EL (cell line): ENCODE measurements at places on chromosomes 3 and 15.
A peak's percentile ranks its signal among the peaks of the same experiment; 100 is the strongest.

DNA sequence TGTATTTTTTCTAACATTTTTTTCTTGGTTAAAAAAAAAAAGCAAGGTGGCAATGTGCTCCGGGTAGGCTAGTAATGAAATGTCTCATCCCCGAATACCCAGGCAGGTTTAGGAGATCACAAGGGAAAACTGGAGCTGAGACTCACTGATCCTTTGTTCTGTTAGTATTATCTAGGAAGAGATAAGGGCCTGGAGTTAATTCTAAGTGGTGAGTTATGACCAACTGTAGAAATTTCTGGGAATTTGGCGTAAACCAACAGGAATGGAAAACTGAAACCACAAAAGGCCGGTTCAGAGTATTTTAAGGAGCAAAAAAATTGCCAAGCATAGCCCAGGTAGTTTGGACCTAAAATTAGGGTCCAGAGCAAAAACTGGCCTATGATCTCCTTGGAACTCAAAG lies 12.4 kb downstream of the PPM1M start:
- DNase-seq = no peak

DNA sequence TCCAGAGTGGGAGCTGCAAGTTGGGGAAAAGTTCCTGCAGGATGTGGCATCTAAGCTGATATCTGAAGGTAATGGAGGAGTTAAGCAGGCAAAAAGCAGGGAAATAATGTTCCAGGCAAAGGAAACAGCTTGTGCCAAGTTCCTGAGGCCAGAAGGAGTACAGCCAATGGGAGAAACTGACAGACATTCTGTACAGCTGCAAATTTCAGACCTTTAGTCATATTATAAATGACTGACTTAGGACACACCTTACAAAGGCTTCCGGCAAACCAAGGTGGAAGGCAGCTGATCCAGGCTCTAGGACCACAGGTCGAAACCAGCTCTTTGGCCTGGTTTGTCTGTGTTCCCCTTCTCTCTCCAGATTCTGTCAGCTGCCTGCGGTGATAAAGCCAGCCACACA lies 9.3 kb downstream of the WWTR1 start:
- DNase-seq = no peak

DNA sequence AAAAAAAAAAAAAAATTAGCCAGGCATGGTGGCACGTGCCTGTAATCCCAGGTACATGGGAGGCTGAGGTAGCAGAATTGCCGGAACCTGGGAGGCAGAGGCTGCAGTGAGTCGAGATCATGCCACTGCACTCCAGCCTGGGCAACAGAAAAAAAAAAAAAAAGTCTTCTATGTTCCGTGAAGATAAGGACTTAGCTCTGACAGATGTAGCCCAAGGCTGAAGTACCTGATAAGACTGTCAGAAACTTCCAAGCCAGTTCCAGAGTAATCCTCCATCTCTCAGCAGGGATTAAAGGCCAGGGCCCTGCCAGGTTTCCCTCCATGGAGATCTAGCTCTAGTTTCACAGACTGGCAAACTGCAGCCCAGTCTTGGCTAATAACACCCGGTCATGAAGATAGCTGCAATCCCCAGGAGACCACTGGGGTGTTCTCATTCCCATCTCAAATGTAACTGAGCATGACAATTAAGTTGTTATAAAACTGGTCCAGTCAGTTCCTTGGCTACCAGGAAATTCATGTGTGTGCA lies 8.5 kb downstream of the CDCP1 start:
- DNase-seq = no peak

GRCh38 chr3:177538048-177538749 lies 340.9 kb upstream of the TBL1XR1 start:
- peak; percentile 66 for DNase-seq

DNA sequence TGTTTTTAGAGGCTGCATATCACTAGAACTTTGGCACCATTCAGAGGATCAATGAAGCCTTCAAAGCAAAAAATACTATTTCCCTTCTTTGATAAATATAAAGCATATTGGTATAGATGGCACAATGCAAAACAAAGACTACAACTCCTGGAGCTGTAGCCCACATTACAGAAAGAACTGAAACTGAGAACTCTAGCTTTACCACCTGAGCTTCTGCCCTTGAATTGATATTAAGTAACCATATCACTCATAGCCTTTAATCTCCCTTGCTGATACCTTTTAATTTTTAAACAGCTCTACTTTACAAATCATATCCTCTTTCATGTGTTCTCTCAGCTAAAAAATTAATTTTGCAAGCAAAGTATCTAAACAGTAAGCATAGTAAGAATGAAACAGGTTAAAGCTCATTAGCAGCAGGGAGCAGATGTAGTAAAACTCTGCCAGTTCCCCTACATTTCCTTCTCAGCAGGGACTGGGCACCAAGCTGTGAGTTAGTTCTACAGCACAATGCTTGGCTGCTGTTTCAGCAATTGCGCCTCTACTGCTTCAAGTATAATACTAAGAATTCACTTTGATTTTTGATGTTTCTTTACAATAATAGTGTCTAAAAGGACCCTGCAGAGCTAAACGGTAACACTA lies 97.9 kb upstream of the NANOGP8 start:
- DNase-seq = no peak

DNA sequence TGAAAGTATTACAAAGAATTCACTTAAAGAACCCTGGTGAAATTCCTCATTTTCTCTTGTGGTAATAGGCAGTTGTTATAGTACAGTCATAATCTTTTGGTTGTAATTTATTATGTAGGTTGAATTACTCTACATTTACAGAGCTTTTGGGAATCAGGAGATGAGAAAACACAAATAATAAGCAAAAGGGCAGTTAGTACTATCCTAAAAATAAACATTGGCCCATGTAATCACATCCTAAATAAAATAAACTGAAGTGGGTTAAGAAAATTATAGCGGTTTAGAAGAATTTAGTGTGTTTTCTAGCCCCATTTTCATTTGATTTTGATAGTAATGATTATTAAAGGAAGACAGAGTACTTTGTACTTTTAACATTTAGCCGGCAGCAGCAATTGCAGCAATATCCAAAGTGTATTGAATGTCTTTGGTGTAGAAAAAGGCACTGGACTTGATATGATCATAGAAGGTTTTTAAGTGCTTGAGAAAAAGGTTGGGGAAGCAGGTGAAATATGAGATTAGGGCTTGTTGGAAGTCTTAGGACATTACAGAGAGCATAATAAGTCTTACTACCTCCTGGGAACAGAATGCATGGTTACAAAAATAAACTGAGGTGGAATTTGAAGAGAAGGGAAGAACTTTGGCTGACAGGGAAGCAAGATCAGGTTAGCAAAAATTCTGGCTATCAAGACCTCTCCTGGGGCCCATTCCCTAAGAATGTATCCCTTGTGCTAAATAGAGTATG lies 79.9 kb downstream of the MBNL1 start:
- no peak for DNase-seq

- no peak for DNase-seq
These were observed 13.5 kb downstream of the TBC1D21 start for GRCh38 chr15:73886717-73887345.

- DNase-seq = no peak
These were observed 509.9 kb downstream of the MECOM start for GRCh38 chr3:169153656-169154055.

DNA sequence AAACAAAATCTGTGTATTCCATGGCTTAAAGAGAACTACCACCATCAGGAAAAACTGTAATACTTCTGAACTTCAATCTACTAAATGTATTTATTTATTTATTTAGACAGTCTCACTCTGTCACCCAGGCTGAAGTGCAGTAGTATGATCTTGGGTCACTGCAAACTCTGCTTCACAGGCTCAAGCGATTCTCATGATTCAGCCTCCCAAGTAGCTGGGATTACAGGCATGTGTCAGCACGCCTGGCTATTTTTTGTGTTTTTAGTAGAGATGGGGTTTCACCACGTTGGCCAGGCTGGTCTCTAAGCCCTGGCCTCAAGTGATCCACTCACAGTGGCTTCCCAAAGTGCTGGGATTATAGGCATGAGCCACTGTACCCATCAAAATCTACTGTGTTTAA lies 202.3 kb upstream of the POU1F1 start:
- DNase-seq = no peak

- DNase-seq = peak; percentile 20
These were observed 401.7 kb upstream of the CDIN1 start for GRCh38 chr15:36177590-36178302.

GRCh38 chr3:145079436-145079835 lies 1081.5 kb downstream of the PLOD2 start:
- no peak for DNase-seq

DNA sequence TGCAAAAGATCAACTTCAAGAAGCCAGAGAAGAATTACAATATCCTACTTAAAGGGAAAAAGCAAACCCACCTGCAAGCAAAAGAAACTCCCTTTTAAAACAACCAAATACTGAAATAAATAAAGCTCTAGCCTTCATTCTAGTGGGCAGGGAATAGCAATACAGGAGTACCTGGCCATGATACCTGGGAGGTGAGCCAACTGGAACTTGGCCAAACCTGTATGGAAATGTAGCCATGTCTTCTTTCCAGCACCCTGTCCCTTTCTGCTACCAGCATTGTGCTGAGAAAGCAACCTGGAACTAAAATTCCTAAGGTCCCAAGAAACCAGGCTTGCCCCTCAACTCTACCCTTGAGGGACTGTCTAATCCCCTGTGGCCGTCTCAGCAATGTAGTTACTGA lies 530.0 kb downstream of the EPHB1 start:
- DNase-seq = no peak

GRCh38 chr3:63470745-63471144 lies 181.7 kb upstream of the SNTN start:
- no peak for DNase-seq

GRCh38 chr15:79970624-79971434 lies at the start of gene BCL2A1:
TSS of gene BCL2A1 (minus strand) at chr15:79971196. CDS start at chr15:79971119, 77 bp downstream.
- peak; percentile 82 for DNase-seq

- DNase-seq = peak; percentile 77
These were observed 580.4 kb upstream of the TBL1XR1 start for GRCh38 chr3:177777699-177778098.

- DNase-seq = no peak
These were observed 354.4 kb downstream of the TUSC7 start for GRCh38 chr3:117063930-117064329.

- DNase-seq = no peak
These were observed 50.3 kb downstream of the CMTM8 start for GRCh38 chr3:32288819-32289218.

GRCh38 chr15:39623529-39623931 lies 42.7 kb downstream of the THBS1 start:
- DNase-seq = no peak

DNA sequence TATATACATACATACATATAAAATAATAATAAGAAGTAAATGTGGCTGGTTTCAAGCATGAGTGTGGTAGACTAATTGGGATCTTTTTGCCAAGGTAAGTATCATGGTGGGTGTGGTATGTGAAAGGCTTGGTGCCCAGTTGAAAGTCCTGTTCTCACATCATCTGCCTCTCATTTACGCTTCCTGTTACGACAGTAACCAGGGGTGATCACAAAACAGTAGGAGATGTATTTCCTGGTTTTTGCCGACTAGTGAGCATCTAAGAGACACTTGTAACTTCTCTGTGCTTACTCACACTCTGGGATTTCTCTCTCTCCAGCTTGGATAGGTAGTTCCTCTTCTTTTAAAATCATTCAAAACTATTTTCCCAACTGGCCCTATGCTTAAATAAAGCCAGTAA lies 1028.3 kb upstream of the NR2F2 start:
- DNase-seq = no peak

DNA sequence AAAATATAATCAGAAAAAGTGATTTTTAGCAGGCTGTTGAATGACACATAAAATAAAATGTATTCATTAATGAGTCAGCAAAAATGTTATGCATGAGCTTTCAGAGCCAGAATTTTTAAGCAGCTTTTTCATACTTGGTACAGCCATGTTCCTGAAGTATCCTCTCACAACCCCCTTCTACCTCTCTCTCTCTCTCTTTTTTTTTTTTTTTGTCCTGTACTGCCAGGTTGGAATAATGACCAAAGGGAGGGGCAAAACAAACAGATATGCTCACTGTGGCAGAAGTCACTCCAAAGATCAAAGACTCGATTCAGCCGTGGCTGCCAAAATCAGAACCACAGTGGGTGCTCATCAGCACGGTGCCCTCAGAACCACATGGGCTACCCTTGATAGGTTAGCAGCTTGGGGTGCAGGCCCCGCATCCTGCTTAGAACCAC lies 383.0 kb downstream of the ZBTB20 start:
- peak; percentile 14 for DNase-seq

- DNase-seq = no peak
These were observed 1.0 kb downstream of the XYLB start for GRCh38 chr3:38347421-38348200.

- DNase-seq = no peak
These were observed 50.1 kb downstream of the STARD5 start for GRCh38 chr15:81273855-81274254.

- DNase-seq = peak; percentile 15
These were observed 290.5 kb upstream of the GADL1 start for GRCh38 chr3:31185062-31185357.

GRCh38 chr15:73984208-73984979 lies 7.7 kb downstream of the STOML1 start:
- no peak for DNase-seq

DNA sequence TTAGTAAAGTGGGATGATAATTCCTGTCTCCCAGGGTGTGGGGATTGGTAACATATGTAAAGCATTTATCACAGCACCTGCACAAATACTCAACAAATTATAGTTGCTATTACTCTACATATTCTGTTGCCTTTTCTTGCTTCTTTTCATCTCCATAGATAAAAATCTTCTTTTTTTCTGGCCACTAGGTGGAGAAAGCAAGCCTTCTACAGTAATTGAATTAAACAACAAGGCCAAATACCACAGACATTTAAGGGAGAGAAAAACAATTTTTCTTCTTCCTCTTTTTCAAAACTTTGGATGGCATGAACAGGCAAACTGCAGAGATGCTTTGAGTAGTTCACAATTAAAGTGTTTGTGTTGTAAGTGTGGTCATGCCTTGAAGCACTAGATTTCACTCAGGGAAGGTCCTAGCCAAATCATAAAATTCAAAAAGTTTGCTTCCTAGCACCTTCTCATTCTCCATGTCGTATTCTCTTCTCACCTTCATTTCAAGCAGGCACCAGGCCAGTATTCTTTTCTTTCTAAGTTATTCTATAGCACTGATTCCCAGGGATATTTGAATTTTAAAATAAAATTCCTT lies 493.4 kb upstream of the TGFBR2 start:
- peak; percentile 47 for DNase-seq

GRCh38 chr15:75215107-75216004 lies 13.7 kb downstream of the C15orf39 start:
- no peak for DNase-seq

DNA sequence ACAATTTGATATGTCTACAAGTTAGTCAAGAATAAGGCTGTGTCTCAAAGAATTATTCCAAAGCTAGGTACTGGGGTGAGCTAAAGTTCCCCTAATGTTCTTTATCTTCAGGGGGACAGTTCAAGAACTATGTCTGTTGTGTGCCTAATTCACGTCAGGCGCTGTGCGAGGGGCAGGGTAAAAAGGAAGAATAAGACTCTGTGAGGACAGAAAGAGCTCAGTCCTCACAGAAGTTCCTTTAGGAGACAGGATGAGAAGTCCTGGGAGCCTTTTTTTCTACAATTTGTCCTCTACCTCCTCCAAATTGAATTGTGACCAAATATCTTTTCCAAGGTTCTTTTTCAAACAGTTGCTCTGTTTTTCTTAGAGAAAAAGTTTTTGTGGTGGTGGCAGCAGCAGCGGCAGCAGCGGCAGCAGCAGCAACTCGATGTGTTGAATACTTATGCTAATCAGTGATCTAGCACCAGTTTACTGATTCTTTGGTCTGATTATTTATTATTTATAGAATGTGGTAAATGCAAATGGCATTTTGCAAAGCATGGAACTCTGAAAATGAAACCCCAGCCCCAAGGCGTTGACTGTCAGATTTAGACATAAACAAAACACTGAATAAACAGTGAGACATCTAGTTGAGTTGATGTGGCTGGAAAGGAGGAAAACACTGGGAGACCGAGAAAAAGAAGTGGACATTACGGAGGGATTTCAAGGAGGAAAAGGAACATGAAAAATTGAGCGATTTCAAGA lies 88.6 kb downstream of the GTPBP8 start:
- DNase-seq = no peak
